ENCODE measurements at places on chromosomes 11 and 22. TPM values are rescaled to one million over a fixed set of nuclear protein-coding genes. Genes with fewer than 3 reads are reported as not detected.

GRCh38 chr11:29162491-29162890 lies 854.3 kb downstream of the KCNA4 start:
- DNase-seq = no peak

DNA sequence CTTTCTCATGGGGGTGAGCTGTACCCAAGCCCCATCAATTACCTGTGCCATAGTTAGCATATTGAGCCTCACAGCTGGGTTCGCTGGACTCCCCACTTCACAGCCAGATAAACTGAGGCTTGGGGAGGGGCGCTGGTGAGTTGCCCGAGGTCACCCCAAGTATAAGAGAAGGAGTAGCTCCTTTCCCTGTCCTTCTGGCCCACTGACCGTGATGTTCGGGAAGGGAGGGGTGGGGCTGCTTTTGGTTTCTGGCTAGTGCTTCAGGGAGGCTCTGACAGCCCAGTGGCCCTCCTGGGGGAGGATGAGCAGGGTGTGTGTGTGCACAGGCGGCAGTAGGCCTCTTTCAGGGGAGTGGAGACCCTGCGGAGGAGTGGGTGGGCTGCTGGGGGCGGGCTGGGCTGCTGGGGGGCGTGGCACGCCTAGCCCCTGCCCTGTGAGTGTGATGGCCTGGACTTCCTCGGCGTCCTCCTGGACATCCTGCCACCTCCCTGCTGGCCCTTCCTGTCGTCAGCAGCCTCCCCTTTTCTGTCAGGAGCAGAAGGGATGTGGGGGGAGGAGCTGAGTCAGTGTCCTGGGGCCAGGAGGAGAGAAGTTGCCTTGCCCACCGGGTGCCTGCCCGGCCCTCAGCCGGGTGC lies 50.3 kb downstream of the TRIOBP start:
- peak; percentile 60 for DNase-seq

Gene SLC37A2
- 2.2 TPM for total RNA-seq

Gene FOLR2
- 15.4 TPM for total RNA-seq

Gene DBX1
- total RNA-seq = not detected
